ENCODE measurements at places on chromosomes 1 and 21.

- no peak for DNase-seq
Observed at GRCh38 chr1:76021846-76022245, 52.7 kb upstream of the ST6GALNAC3 start.

- no peak for DNase-seq
Observed at GRCh38 chr1:167635156-167635648, 5.2 kb downstream of the RCSD1 start.

- no peak for DNase-seq
Observed at GRCh38 chr1:48219803-48220202, 2.7 kb upstream of the SLC5A9 start.

- DNase-seq = no peak
Observed at GRCh38 chr1:115790846-115791245, 22.3 kb upstream of the CASQ2 start.

- no peak for DNase-seq
Observed at GRCh38 chr1:38527373-38527966, 332.1 kb downstream of the RRAGC start.

DNA sequence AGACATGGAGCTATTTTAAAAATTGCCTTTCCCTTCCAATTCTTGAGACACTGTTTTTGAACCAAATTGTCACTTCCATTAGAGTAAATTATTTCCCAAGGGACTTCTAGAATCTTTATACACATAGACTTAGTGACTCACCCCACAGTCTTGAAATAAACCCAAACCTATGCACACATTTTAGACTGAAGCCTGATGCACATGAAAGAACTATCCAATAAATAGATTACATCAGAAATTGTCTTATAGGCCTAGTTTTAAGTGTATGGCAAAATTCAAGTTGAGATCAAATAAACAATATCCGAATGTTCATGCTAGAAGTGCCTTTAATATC is 32.2 kb upstream of the ZNF326 start:
- no peak for DNase-seq

GRCh38 chr21:43364851-43365424 is 62.0 kb downstream of the SIK1 start:
- no peak for DNase-seq

- no peak for DNase-seq
Observed at GRCh38 chr1:227486559-227486958, 76.8 kb upstream of the ZNF678 start.

- no peak for DNase-seq
Observed at GRCh38 chr1:213061263-213061662, 10.2 kb downstream of the RPS6KC1 start.

DNA sequence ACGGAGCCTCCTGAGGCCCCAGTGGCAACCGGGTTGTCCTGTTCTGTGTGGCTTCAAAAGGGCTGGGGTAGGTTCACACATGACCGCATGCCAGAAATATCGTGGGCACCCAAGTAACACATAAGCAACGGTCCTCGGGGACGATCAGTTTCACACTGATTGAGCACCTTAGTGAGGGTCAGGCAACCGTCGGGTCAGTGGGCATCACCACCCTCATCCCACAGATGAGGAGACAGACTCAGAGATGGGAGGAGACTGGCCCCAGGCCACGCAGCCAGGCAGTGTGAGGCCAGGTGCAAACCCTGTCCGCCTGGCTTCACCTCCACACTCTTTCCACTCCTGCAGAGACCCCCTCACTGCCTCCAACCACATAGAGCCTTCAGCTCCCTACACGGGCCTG is 309.8 kb downstream of the MATN1 start:
- DNase-seq = no peak

GRCh38 chr1:240508950-240509349 is 103.0 kb downstream of the GREM2 start:
- DNase-seq = no peak

- DNase-seq = peak; percentile 15
Observed at GRCh38 chr1:41862384-41863221, 56.1 kb downstream of the HIVEP3 start.

DNA sequence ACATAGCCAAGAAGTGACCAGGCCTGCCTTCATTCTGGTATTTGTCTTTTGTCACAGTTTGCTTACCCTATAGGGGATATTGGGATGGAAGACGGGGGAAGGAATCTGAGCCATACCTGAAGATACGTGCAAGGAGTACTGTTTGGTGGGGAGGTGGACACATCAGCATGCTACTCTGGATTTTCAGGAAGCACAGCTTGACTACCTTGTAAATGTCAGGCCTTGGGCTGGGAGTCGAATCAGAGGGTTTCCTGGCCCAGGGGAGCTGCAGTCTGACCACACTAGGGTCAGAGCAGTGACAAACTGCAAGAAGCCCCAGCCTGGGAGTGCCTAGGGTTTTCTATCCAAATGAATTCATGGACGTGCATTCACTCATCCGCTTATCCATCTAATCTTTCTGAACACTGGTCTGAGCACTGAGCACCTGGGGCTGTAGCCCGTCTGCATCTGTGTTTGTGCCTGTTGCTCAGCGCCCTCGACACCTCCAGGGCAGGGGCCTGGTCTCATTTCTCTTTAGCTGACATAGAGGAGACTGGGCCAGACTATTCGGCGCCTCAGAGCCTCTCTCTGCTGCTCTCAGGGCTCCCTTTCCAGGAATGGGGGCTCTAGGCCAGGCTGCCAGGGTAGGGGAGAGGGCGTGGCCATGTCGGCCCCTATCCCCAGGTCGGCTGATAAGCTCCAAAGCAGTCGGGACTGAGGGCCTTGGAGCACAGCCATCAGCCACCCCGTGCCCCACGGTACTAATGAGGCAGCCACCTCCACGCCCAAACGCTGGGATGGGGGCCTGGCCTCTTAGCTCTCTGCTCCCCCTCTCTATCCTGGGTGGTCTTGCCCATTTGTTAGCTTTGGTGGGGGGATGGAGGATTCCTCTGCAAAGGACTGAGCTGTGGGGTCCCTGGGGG is 47.0 kb upstream of the SLC2A1 start:
- DNase-seq = no peak

DNA sequence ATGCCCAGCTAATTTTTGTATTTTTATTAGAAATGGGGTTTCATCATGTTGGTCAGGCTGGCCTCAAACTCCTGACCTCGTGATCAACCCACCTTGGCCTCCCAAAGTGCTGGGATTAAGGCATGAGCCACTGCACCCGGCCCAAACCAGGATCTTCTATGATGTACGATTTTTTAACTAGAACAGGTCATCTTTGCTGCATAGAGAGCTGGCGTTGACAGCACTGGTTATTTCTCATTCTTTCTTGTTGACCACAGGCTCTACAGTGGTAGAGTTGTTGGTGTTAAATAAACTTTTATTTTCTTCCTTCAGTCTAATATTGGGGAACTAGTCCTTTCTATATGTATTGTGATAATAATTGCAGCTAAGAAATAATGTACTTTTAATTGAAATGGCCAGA is 3.8 kb upstream of the MAB21L3 start:
- DNase-seq = no peak

GRCh38 chr1:106700211-106700610 is 356.3 kb upstream of the PRMT6 start:
- no peak for DNase-seq

Measured in activated CD4-positive, CD25-positive, alpha-beta regulatory T cell (primary cell).